ENCODE measurements at places on chromosomes 4 and X.

DNA sequence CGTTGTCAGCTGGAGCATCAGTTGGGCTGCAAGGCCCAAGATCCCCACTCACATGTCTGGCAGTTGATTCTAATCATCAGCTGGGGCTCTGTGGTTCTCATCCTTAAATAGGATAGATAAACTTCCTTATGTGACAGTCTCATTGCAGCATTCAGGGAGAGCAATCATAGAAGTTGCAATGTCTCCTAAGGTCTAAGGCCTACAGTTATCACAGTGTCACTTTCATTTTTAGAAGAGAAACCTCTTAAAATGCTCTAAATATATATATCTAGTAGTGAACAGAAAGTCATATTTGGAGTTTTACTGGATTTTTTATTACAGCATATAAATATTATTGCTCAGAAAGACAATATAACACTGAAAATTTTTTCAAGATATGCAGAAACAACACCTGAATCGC, 226.0 kb upstream of the PPP1R2C start:
- no peak for DNase-seq

GRCh38 chrX:25279510-25279909, 263.7 kb upstream of the ARX start:
- DNase-seq, result no peak

- DNase-seq, result no peak
These were observed 13.9 kb upstream of the BMPR1B start for GRCh38 chr4:94743838-94744237.

DNA sequence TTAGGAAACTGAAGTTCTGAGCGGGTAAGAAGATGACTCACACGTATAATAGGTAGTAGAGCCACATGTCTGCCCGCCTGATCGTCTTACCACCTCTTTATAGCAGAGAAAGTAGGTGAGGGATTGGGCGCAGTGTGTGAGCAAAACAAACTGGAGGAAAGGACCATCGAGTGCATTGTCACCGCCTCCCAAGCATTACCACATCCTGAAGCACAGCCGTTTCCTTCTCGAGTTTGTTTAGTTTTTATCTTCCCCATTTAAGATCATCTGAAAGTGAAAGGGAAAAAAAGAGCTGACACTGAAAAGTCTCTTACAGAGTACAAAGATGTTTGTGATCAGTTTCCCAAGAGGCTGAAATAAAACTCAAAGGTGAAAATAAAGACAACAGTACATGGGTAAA, 14.8 kb downstream of the PDK3 start:
- peak; percentile 94 for DNase-seq

DNA sequence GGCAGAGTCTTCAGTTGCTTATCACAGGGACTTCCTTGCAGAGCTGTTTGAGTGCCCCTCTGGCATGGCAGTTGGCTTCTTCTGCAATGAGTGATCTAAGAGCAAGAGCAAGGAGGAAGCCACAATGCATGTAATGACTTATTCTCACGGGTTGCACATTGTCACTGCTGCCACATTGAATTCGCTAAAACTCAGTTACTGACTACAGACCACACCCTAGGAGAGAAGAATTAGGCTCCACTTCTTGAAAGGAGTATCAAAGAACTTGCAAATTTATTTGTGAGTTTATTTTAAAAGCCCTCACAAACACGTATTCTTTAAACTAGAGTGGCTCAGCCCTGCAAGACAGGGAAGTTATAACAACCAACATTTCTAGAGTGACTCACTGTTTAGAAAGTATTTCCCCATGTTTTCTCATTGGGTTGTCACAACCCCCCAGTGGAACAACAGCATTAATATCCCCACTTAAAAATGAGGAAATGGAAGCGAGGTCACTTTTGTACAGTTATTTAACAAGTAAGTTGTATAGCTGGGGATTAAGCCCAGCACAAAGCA, 32.4 kb upstream of the RBPJ start:
- peak; percentile 90 for DNase-seq

GRCh38 chr4:41647383-41647782, 101.1 kb downstream of the PHOX2B start:
- DNase-seq, result peak; percentile 18

- DNase-seq, result no peak
These were observed 220.0 kb downstream of the SPCS3 start for GRCh38 chr4:176539785-176540175.

DNA sequence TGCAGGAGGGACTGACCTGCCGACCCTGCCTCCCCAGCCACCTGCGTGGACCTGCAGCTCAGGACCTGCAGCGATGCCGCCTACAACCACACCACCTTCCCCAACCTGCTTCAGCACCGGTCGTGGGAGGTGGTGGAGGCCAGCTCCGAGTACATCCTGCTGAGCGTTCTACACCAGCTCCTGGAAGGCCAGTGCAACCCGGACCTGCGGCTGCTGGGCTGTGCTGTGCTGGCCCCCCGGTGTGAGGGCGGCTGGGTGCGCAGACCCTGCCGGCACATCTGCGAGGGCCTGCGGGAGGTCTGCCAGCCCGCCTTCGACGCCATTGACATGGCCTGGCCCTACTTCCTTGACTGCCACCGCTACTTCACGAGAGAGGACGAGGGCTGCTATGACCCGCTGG, 8.5 kb downstream of the CPZ start:
- no peak for DNase-seq

GRCh38 chrX:118508635-118509034, 13.0 kb downstream of the DOCK11 start:
- DNase-seq, result no peak

DNA sequence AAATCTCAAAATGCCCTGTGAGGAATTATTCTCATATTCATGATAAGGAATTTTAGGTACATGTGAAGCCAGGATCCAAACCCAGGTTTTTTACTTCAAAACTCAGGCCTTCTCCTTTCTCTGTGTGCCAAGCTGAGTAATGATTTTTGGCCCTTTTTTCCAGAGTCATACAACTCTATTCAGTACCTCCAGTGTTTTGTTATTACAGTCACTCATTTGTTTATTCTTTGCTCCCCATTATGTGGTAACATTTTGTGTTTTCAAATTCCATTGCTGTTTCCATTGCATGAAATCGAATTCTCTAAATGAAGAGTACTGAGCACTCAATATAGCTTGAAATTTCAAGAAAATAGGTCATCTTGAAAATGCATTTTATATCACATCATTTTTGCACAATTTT, 315.4 kb downstream of the NR3C2 start:
- DNase-seq, result no peak

- DNase-seq, result no peak
These were observed 39.9 kb downstream of the PDS5A start for GRCh38 chr4:39937683-39938268.

GRCh38 chr4:67198727-67199126, 346.6 kb downstream of the CENPC start:
- DNase-seq, result peak; percentile 53

DNA sequence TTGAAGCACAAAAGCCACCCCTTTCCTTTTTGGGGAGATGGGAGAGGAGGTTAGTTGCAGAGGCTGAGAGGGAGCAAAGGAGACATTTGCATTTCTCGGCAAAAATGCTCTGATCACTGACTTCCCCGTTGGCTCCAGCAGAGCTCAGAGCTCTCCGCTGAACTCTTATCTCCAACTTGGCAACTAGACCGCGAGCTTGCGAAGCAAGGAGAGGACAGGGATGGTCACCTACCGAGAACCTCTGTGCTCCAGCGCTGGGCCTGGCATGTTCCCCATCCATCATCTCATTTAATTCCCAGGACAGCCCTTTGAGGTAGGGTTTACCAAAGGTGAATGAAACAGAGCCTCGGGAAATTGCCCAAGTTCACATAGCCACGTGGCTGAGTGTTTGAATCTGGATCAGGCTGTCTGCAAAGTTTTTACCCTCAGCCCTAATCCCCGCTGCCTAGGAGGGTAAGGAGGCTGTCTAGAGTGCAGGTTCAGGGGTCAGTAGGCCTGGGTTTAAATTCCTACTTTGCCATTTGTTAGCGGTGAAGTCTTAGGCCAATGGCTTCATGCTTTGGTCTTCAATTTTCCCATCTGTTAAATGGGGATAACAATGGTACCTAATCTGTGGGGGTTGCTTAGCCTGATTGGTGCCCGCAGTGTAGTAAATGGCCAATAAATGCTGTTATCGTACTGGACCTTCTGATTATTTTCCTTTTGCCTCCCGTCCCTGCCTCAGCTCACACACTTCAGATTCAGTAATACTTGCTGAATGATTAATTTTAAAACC, 3.8 kb upstream of the CITED1 start:
- DNase-seq, result no peak

DNA sequence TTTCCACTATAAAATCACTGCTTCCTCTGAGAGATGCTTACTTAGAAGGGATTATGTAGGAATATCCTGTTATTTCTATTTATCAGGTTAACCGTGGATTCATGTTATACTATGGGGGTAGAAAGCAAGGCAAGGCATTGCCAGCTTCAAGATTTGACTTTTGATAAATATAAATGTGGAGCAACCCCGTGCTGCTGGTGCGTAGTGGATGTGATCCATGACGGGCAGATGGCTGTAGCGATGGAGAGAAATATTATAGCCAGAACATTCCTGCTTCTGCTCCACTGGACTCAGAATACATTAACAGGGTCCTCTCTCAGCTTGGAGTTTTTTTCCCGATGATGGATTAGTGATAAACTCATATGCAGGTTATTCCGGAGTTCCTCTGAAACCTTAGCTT, 157.6 kb downstream of the TENM3 start:
- DNase-seq, result no peak

GRCh38 chr4:134243742-134244713, 42.4 kb upstream of the PABPC4L start:
- DNase-seq, result no peak

GRCh38 chrX:148933881-148934280, 433.5 kb downstream of the AFF2 start:
- DNase-seq, result no peak

DNA sequence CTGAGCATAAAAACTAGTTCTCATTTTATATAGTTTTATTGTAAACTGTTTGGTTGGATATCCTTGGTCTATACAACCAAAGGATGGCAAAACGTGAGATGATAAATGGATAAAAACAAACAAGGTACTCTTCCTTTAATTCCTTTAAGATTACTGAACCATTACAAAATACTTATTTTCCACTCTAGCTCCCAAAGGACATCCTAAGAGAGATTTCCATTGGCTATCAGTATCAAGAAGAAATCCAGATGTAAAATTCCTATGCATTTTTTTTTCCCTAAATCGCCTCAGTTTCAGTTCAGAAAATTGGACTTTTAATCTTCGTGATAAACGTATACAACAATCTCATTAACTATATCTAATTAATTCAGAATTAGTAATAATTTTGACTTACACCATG, 2.3 kb downstream of the FBXL5 start:
- DNase-seq, result no peak

DNA sequence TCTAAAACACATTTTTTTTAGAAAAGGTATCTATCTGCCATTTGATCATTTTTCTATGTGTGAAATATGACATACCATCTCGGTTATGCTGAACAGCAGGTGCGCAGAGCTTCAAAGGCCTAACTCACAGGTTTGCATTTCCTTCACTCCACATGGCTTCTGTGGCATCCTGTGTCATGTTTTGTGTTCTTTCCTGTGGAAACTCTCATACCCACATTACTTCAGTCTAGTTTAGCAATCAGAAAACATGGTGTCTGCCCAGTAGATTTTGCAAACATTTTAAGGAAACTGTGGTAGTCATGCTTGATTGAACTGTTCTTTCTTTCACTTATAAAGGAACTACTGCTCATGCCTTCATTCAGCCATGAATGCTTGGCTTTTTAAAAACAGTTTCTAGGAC, 11.3 kb upstream of the ARAP2 start:
- DNase-seq, result peak; percentile 83

- no peak for DNase-seq
These were observed 5.6 kb downstream of the G6PD start for GRCh38 chrX:154540897-154541535.

- no peak for DNase-seq
These were observed 641.3 kb upstream of the FTHL17 start for GRCh38 chrX:31713120-31713519.

DNA sequence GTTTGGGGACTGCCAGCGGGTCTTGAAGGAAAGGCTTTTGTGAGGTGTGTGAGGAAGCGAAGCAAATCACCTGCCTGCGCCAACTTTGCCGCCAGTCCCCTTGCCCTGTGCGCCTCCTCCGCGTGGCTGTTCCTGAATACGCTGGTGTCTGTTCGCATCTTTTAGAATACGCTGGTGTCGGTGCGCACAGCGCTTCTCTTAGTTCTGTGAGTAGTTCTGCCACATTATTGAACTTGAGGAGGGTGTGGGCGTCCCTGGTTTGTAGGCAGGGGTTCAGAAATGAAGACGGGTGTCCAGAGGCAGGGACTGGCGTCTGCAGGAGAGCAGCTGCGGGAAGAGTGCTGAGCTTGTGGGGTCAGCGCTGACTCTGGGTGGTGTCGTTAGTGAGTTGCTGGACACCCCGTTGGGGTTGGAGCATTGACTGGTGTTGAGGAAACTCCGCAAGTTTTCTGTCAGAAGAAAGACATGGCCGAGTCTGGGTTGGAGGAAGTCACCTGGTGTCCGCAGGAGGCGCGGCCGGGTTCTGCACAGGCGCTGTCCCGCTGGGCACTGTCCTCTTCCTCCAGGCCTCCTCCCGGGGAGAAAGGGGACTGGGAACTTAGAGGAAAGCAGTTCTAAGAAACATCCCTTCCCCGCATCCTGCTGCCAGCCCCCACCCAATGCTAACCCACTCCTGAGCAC, 930 bp downstream of the ZNF718 start:
- DNase-seq, result peak; percentile 67

DNA sequence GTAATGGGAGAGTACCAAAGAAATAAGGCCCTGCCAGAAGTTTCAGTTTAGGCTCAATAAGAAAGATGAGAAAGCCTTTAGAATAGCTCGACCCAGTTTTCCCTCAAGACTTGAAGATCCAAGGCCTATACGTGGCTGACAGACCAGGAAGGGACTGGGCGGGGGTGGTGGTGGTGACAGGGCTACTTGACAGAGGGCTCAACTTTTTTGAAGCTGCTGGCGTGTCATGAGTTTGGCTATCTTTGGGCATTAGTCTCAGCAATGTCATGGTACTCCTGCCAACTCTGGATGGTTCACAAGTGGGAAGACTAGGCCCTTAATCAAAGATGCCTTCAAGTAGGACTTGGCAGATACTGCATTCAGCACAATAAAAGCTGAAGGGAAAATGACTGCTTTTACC, 100.1 kb upstream of the SCML1 start:
- DNase-seq, result no peak

DNA sequence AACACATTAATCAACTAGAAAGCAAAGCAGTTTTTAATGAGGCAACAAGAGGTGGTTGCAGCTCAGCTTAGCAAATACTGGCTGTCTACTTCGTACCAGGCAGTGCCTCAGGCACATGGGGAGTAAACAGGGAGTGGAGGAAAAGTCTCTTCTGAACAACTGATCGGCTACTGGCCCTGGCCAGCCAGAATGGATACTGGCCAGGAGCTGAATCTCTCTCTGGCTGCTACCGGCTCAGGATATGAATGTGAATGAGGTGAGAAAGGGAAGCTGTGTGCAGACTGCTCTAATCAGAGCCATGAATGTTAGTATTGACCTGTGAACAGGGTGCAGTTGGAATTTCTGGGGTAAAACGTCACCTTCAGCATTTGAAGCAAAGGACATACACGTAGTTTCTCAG, 77.3 kb downstream of the STK32B start:
- DNase-seq, result no peak

DNA sequence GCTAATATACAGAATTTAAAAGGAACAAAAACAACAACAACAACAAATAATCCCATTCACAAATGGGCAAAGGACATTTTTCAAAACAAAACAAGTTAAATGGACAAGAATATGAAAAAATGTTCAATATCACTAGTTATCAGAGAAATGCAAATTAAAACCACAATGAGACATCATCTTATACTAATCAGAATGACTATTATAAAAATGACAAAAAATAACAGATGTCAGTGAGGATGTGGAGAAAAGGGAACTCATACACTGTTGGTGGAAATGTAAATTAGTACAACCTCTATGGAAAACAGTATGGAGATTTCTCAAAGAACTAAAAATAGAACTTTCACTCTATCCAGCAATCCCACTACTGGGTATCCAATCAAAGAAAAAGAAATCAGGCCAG, 92.6 kb downstream of the KIT start:
- DNase-seq, result no peak

All from KBM-7 (cell line).